Gastroesophageal sphincter (tissue), 4 donors: ENCODE measurements at places on chromosomes 7 and 10.

- no peak for ATAC-seq
These were observed 25.4 kb downstream of the CPVL start for GRCh38 chr7:29120955-29121354.

DNA sequence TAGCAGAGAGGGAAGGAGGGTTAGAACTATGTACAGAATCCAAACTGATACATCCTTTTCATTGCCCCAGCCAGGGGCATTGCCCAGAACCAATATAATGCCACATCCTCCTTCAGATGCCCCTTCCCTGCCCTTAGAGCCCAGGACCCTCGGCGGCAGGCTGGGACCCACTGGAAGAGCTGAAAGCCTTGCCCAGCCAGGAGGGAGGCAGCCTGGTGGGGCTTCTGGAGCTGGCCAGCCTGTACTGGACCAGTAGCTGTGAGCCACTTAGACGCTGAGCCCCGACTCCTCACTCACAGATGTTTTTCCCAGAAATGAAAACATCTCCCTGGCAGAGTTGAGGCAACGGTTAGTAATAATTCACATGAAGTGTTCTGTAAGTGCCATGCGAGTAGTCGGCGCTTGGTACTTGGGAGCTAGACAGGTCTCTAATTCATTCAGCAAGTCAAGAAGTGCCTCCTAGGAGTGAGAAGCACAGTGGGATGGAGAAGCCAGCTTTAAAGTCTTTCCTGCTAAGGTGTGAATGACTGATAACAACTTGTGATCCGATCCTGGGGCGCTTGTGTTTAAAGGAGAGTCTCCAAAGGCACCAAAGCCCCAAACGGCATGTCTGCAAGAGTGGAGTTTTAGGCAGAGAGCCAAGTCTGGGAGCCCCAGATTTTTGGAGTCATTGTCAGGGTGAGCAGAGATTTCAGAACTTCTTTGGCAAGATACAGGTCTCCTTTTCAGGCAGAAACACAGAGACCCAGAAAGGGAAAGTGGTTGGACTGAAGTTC, 9.8 kb downstream of the VSIR start:
- no peak for ATAC-seq

DNA sequence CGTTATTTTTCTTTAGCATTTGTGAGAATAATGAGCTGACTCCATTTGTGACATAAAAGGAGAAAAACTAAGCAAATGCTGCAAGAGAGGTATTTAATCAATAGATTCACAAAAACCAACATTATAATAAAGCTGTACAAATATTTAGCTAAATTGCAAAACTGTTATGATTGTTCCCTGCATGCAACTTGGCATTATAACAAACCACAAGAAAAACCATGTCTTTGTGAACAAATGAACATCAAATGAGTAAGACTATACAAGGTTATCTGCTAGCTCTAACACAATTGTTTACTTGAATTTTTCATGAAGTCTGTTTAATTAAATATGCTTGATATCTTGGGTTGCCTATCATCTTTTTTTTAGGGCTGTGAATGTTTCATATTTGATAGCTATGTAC, 50.8 kb upstream of the PPP1R9A start:
- no peak for ATAC-seq

GRCh38 chr7:122949186-122949585, 46.3 kb downstream of the TAS2R16 start:
- no peak for ATAC-seq

DNA sequence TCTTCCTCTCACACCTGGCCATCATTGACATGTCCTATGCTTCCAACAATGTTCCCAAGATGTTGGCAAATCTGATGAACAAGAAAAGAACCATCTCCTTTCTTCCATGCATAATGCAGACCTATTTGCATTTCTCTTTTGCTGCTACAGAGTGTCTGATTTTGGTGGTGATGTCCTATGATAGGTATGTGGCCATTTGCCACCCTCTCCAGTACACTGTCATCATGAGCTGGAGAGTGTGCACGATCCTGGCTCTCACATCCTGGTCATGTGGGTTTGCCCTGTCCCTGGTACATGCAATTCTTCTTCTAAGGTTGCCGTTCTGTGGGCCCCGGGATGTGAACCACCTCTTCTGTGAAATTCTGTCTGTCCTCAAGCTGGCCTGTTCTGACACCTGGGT, 19.2 kb downstream of the OR2A14 start:
- no peak for ATAC-seq

- no peak for ATAC-seq
These were observed 79.6 kb upstream of the MTPN start for GRCh38 chr7:136056651-136057231.

GRCh38 chr7:155322530-155322929, 24.9 kb downstream of the INSIG1 start:
- ATAC-seq: no peak

DNA sequence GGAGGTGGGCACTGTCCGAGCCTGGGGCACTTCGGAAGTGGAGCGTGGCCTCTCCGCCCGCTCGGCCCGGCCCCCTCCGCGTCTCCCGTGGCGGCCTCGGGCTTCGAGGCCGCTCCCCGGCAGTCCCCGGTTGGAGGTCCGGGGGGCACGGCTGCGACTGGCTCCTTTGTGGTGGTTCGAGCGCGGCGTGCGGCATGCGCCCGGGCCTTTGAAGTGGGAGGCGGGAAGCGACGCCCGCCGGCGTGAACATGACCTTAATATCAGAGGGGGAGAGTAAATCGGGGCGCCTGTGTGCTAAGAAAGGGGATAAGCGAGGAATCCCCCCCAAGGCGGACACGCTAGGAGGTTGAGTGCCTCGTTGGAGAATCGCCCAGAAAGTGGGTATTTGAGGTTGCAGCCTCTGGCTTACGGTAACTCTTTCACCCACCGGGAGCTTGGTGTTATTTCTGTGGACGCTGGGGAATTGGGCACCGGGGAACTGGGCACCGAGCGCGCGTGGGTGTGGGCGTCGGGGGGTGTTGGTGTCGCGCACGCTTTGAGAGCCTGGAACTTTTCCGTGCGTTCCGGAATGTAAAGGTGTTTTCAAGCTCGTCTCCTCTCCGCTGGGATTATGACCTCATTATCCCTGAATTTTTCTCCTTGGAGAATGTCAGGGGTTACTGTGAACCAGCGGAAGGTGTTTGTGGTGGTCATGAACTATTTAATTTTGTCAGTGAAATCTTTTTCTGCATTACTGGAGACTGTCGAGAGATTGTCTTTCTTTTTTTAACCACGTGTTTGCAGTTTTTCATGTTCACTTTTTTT, 660 bp downstream of the SUV39H2 start:
- no peak for ATAC-seq

DNA sequence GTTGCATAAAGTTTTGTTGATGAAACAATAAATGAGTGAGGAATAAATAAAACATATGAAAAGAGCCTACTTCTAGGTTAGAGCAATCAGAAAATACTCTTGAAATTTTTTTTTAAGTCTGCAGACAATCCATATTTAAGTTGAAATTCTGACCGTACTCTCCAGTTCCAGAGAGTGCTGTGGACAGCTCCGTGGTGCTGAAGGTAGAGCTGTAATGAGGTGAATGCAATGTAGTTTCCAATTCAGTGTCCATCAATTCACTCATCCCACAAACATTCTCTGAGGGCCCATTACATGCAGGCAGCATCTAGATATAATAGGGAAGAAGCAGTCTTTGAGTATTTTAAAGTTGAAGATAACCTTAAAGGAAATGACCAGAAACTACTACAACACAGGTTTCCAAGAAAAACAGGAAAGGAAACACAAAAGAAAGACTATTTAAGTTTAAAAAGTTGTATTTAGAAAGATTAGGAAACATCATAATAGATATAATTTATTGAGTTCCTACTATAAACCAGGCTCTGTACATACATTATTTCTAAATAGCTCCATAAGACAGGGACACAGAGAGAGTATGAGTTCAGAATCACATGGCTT, 44.0 kb upstream of the CRTAC1 start:
- no peak for ATAC-seq

DNA sequence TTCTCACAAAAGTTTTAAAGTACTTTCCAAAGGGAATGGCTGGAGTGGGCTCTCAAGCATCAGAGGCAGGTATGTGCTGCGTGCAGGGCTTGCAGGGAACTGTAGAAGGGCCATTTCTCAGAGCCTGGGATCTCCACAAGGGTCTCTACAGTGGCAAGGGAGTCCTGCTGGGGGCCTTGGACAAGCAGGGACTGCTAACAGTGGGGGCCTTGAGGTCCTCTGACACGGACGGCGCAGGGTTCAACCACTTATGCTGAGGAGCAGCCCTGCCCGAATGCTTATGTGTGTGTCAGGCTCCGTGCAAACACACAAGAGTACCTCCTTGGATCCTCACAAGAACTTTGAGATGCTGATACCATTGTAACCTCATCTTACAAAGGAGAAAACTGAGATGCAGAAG, 342.1 kb upstream of the COBL start:
- ATAC-seq: no peak

DNA sequence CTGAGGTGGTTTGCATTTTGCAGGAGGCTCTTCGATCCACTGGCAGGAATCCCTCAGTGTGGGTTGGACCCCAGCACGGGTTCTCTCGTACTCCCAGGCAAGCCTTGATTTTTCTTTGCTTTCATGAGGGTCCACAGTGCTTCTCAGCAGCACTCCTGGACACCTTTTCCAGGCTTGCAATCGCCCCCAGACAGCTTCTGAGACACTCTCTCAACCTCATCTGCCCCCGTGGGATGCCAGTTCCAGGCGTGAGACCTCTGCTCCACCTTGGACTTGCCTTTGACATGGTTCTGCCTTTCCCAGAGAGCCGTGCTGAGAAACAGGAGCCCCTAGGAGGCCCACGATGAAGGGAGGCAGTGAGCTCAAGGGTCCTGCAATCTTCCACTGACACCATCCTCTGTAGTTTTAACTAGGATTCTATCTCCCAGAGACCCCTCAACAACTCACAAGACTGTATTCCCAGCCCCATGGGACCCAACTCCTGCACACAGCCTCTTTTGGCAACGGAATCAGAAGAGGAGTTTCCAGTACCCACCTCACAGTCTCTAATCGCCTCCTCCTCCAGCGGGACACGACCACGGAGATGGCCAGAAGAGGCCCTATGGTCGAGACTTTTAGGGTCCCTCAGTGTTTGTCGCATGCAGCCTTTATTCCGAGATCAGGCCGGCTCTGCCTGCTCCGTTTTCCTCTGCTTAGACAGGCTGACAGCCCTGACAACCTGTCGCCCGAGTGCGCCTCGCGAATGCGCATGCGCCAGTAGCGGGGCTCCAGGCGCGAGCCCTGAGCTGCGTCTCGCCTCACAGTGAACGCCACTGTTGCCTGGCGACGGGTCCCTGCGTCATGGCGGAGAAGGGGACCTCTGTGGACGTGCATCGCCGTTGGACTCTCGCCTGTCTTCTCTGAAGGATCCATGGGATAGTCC, 26.0 kb upstream of the ZNF273 start:
- ATAC-seq: peak; percentile 56

GRCh38 chr10:8054244-8054493, 319 bp upstream of the GATA3 start:
- no peak for ATAC-seq
